ENCODE measurements at places on chromosomes 11 and 22.

- DNase-seq, result no peak
Observed at GRCh38 chr22:36413022-36413775, 25.4 kb upstream of the MYH9 start.

GRCh38 chr22:44398856-44399837 is 86.4 kb upstream of the SHISAL1 start:
- DNase-seq, result no peak

DNA sequence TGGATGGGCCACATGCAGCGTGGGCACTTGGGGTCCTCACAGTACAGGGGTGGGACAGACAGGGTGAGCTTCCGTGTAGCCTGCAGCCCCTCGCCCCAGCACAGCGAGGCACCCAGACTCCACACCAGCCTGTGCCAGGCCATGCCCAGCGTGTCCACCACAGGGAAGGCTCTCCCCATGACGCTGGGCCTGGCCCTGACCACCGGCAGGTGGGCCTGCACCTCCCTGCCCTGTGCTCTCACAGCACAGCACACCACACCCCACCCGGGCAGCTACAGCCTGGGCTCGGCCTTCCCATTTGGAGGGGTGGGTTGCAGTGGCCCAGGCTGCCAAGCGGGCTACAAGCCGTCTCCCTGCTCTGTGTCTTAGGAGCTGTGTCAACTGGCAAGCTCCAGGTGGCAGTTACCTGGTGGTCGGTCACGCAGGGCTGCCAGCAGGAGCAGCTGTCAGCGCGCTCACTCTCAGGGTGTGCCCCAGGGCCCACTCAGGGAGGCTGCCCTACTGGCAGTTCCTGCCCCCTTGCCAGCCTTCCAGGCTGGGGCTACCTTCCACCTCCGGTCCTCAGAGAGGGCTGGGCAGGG is 4.6 kb downstream of the MOB2 start:
- DNase-seq, result no peak

GRCh38 chr11:9263840-9264315 is 1.3 kb downstream of the DENND5A start:
- DNase-seq, result no peak

DNA sequence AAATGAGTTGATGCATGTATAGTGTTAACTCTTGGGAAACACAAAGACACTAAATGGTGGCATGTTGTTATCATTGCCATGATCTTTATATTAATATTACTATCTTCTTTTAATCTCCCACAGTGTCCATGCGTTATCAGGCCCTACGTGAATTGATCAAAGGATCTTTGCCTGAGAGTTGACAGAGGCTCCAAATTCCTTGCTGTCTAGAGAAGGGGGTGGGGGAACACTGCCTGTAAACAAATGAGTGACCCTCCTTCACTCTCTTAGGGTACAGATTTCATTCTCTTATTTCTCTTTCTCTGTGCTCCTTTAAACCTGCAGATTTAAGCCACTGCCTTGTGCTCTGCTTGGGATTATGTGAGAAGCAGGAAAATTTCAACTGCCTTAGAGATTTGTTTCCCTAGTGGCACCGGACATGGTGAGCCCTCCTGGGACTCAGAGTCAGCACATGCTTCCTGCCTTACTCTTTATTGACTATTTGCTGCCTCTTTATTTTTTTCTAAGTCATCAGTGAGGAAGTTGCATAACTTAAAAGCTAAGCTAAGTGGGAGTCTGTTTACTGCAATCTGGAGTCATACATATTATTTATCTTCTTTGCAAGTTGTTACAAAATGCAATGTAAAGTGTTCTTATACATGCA is 122.9 kb downstream of the MAML2 start:
- no peak for DNase-seq

GRCh38 chr11:65424205-65425104 is 1.9 kb downstream of the NEAT1 start:
- DNase-seq, result no peak

GRCh38 chr11:13294178-13294577 is 16.6 kb downstream of the BMAL1 start:
- no peak for DNase-seq

Measured in NCI-H1092 treated with DMSO at 0.1 percent for 48 hours (cell line).